Fibroblast of pulmonary artery (primary cell): ENCODE measurements at places on chromosomes 4 and X.

- DNase-seq = no peak
These were observed 13.3 kb upstream of the UBA6 start for GRCh38 chr4:67714248-67714583.

GRCh38 chrX:36963069-36963808 lies 44.9 kb upstream of the FAM47C start:
- DNase-seq = no peak

- DNase-seq = peak; percentile 13
These were observed 6.1 kb upstream of the BDH2 start for GRCh38 chr4:103105558-103106356.

DNA sequence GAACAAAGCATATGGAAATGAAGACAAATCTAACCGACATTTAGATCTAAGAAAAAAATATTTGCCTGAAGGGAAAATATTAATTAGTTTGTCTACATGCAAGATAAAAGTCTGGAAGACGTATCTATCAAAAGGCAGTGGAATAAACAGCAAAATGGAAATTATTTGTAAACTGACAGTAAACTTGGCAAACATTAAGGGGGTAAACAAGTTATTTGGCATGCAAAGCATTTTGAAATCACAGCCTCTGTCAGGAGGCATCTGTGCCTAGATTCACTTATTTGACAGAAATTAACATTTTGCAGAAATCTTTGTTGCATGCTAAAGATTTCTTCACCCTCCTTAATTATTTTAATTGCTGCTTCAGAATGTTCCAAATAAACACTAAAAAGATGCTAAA lies 1065.8 kb upstream of the POU3F4 start:
- no peak for DNase-seq

GRCh38 chr4:26822546-26822945 lies 38.1 kb upstream of the STIM2 start:
- no peak for DNase-seq

GRCh38 chrX:106401965-106402559 lies 209.7 kb upstream of the RADX start:
- DNase-seq = no peak

DNA sequence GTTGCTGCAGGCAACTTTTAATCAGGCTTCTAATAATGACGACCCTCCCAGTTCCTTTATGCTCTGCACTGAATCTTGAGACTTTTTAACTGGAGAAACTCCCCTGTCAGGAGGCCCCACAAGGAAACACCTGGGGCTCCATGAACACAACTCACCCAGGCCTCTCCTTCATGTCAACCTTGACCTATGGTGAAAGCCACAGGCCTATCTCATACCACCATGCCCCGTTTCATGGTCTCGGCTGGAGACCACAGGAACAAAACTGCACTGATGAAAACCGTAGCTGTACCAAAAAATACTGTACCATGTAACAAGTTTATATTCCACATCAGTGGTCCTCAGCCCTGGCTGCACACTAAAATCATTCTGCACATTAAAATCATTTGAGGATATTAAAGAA lies 57.0 kb downstream of the ZNF827 start:
- DNase-seq = no peak

- DNase-seq = no peak
These were observed 98.8 kb upstream of the DHX15 start for GRCh38 chr4:24683116-24683515.

DNA sequence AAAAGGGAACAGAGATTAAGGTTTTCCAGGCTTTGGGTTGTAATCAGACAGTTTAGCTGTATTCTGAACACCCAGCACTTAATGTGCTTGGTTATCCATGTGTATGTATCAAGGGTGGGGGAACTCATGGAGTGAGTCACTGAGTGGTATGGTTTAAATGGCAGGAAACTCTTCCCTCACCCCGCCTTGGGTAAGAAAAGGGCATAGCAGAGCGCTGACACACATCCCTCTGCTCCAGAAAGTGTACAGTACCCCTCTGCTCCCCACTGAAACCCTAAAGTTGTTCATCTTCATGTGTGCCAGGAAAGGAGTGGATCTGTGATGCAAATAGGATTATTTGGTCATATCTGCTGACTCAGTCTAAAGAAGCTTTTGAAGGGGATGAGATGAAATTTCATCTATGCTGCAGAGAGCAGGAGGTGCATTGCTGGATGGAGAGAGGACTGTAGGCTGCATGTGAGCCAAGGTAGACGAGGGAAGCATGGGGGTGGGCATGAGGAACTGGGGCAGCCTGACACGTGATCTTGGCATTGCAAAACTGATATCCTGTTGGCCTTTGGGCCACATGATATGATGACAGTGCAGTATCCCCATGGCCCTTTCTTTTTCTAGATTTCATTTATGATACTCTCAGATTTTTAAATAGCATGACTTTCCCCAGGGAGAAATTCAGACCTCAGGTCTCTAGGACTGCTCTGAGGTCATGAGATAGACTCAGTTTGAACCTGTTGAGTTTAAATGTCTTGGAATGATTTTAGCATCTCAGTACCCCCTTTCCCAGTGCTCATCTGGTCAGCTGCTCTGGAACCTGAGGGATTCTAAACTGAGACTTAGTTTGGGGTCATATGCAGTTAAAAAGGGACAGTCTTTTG lies 84.8 kb downstream of the TMEM164 start:
- DNase-seq = peak; percentile 92

- DNase-seq = no peak
These were observed 12.8 kb upstream of the SLITRK4 start for GRCh38 chrX:143648705-143649104.

- peak; percentile 11 for DNase-seq
These were observed 292.1 kb downstream of the PRDM5 start for GRCh38 chr4:120630427-120630826.

GRCh38 chrX:133235830-133236229 lies 17.7 kb upstream of the TFDP3 start:
- DNase-seq = no peak

- peak; percentile 11 for DNase-seq
These were observed 804.2 kb downstream of the CENPC start for GRCh38 chr4:66741081-66741480.

- peak; percentile 43 for DNase-seq
These were observed 26.7 kb upstream of the PCDH18 start for GRCh38 chr4:137558951-137559350.

DNA sequence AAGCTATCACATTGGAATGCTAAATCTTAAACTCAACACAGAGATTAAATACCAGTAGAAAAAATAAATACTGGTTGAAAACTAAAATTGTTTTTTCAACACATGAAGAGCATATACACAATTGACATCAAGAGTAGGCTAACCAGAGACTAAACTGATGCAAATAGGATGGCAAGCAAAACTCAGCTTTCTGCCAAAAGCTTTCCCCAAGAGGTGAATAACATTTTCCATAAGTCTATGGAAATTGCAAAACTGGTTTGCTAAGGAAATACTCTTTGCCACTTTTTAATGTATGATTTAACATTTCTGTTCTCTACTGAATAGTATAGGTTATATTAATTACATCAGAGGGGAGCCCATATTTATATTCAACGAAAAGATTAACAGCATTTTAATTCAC lies 23.8 kb downstream of the IQCM start:
- DNase-seq = no peak

- DNase-seq = no peak
These were observed 1262.0 kb upstream of the ADGRL3 start for GRCh38 chr4:59938166-59938565.

DNA sequence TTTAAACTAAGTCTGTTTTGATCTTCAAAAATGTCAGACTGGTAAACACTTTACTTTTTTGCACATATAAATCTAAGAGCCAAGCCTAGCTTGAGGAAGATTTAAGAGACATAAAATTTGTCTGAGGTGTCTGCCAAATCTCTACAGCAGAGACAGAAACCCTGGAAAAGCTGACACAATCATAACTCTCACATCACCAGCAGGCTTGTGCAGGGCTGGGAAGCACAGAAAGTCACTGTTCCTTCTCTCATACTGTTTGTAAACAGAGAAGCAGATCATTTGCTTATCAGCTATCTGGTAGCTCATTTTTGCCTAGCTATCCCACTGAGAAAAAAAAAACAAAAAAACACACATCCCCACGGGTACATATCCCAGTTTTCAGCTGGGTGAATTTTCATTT lies 7.0 kb downstream of the ENOX2 start:
- peak; percentile 46 for DNase-seq

GRCh38 chr4:12399781-12400180 lies 971.1 kb upstream of the HS3ST1 start:
- DNase-seq = peak; percentile 49

DNA sequence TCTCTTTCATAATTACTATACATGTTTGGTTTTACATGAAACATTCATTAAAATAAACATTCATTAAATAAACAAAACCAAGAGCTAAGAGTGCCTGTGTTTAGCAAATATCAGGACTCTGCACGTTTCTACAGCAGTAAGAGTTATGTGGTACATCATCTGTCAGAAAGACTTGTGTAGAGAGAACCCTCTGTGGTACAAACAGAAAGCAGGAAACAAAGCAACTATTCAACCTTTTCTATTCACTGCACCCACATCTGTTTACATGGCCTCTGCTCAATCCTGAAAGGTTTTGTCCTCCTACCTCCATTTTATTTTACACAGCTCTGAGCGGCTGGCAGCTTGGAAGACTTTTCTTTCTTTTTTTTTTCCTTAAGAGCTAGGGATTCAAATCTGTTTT lies 90.7 kb upstream of the PCDH18 start:
- DNase-seq = no peak

DNA sequence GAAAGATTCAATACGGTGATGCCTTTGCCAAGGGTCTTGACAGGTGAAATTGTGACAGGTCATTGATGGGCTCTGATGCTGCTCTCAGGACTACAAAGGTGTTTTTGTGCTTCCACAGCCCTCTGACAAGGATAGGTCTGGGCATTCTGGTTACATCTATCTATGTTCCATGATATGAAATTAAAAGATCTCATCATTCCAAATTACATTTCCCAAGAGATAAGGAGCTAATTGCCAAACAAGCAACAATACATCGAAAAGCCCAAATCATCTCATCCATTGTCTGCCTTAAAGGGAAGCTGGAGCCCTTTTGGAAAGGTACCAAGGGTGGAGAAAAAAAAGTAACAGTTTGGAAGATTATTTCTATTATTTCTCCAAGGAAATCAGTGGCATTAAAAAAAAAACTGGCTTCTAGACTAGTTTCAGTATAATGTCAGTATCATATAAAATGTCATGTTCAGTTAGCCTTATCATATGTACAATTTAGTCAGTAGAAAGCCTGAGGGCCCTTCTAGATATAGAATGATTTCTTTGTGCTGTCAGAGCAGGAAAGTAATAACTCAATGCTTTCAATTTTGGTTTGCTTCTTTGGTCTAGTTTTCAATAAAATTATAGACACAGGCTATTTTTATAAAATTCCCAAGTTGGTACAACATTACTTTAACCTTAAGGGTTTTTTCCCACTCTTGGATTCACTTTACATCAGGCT lies 224.5 kb upstream of the GPRIN3 start:
- no peak for DNase-seq

DNA sequence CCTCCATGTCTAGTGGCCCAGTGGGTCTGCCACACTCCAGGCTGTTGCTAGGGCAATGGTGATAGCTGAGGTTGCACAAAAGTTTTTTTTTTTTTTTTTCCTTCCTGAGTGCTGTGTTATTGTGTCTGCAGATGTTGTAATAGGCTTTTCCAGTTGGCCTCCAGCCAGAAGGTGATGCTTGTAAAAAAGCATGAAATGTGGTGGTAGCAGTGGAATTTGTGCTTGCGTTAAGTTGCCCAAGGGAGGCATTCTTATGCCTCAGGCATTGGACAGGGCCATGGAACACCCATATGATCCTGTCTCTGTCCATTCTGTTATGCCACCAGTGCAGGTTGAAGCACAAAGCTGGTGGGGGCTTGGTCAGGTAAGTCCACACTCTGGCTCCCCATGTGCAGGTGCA lies 660.5 kb upstream of the SPANXN1 start:
- DNase-seq = peak; percentile 22

DNA sequence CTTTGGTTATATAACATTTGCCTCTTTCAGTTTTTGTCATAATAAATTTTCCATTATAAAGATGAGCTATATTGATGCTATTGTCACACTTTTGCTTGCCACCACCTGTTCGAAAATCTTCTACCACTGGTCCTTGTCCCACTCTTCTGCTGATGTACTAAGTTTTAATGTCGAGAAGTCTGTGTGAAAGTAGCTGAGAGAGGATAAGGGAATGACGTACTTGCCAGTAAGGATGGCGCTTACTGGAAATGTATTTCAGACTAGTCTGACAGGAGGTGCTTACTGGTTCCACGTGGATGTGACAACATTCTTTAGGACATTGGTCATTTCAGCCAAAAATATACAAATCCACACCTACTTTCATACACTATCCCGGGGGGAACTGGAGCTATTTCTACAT lies 132.7 kb upstream of the NR3C2 start:
- DNase-seq = no peak

- DNase-seq = no peak
These were observed 78.9 kb upstream of the SPIN4 start for GRCh38 chrX:63430026-63430425.

DNA sequence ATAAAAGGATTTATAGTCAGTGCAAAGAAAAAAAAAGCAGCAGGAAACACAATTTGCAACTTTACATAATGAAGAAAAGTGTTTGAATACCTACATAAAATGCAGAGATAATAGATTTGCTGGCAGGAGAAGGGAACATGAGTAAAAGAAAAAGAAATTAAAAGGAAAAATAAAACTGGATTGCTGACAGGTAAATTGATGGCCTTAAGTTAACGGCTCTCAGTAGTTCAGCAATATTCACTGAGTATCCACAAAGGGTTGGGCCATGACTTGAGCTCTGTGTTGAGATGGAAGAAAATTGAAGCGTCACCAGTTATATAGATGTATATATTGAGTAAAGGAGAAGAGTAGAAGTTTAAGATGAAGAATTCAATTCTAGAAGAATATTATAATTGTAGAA lies 330.1 kb upstream of the VCX start:
- DNase-seq = no peak

DNA sequence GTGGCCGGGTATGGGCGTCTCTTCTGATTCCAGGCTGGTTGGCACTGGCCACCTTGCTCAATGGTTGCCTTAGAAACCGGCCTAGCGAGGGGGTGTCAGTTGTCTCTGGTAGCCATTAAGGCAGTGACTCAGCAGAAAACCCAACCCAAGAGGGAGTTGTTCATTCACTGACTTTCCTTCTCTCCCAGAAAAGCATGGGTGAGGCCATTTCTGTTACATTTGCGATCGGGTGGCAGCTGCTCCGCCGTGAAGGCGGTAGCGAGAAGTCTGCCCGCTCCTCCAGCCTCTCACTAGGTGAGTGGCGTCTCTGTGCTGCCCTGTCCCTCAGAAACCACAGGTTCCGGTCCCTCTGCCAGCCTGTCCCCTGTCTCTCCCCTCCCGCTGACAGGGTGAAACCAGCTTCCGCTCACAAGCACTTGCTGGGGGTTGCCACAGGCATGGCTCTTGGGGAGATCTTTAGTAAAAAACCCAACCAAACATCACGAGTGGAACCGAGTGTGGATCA lies 17.4 kb downstream of the IRAK1 start:
- DNase-seq = peak; percentile 33

- peak; percentile 24 for DNase-seq
These were observed 216.9 kb upstream of the ETNPPL start for GRCh38 chr4:108979759-108980158.
